Esophagus muscularis mucosa (tissue), 4 donors: ENCODE measurements at places on chromosomes 16 and 17. TPM values are rescaled to one million over a fixed set of nuclear protein-coding genes. Genes with fewer than 3 reads are reported as not detected.

- DNase-seq, result no peak
These were observed 459.8 kb downstream of the PMP22 start for GRCh38 chr17:14805348-14805747.

GRCh38 chr17:38893607-38894006 lies 23.7 kb downstream of the LASP1 start:
- no peak for DNase-seq

DNA sequence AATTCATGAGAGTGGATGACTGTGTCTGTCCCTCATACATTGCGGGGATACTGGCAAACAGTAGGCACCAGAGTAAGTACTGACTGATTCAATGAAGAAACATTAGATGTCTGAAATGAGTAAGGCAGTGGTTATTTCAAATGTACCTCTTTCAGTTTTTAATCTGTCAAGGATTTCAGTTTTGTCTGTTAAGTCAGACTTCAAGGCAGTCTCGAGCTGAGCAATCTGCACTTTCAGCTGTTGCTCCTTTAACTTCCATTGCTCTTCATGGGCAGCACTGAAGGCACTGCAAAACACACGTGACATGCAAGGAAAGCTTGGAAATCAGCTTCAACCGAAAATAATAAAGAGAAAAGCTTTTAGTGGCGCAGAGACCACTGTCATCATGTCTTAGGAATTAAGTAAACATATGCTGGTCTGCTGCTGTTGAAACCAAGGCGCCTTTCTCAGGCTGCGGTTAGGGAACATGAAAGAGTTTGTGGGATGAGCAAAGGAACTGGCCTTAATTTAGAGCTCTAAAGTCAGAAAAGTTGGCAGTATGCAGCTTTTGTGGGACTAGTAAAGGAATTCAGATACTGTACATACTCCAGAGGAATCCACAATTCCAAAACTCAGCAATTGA lies 38.8 kb downstream of the RPGRIP1L start:
- DNase-seq, result no peak

GRCh38 chr17:39951924-39952679 lies 10.7 kb upstream of the GSDMA start:
- no peak for DNase-seq

DNA sequence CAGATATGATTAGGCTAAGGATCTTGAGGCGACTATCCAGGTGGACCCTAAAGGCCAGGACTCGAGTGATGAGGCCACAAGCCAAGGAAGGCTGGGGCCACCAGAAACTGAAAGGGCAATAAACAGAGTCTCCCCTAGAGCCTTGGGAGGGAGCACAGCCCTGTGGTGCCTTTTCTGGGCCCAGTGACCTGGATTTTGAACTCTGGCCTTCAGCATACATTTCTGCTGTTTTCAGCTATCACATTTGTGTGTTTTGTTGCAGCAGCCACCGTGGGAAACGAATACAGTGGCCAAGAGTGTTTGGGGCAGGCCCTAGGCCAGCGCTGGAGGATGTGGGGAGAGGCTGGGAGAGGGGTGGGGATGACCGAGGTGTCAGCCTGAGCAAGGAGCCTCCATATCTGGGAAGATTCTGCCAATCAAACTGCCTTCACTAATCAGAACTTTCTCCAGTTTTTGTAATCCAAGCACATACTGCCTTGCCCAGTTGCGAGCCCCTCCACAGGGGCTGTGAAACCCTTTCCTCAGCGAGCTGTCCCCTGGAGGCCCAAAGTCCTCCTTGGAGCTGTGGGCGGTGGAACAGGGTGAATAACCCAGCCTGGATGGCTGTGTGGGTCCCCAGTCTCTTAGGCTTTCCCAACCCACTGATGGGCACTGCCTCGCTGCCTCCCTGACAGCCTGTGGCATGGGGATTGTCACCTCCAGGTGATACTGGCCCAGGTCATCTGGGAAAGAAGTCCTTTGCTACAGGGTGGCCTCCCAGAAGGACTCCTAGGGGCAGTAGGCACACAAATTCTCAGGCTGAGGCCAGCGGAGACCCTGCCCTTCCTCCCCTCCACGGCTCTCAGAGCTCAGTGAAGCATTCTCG lies 16.8 kb downstream of the B9D1 start:
- DNase-seq, result no peak

DNA sequence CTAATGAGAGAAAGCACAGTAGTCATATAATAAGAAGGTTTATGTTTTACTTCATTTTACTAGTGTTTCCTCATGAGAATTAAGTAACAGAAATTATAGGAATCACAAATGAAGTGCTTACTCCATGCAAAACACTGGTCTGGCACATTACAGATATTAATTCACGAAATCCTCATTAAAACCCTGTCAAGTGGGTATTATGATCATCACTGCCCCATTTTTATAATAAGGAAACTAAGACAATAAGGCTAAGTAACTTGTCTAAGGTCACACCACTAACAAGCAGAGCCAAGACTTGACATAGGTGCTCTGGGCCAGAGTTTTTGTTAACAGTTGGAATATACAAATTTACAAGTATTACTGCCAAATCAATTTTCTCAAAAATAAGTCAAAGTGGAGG lies 83.0 kb downstream of the KANSL1 start:
- DNase-seq, result no peak

GRCh38 chr16:27491894-27492587 lies 57.7 kb downstream of the GTF3C1 start:
- no peak for DNase-seq

- no peak for DNase-seq
These were observed 3.5 kb upstream of the SRRM2 start for GRCh38 chr16:2748757-2749455.

Gene ODAD4
- 1.4 TPM for total RNA-seq

Gene ZNF205
- total RNA-seq, result 12.9 TPM

Gene MGAT5B
- 0.40 TPM for total RNA-seq

Gene CCL13
- 3.6 TPM for total RNA-seq

Gene CCL7
- total RNA-seq, result not detected

Gene STAT5A
- 61.7 TPM for total RNA-seq
